ENCODE measurements at places on chromosomes 12 and 14.

DNA sequence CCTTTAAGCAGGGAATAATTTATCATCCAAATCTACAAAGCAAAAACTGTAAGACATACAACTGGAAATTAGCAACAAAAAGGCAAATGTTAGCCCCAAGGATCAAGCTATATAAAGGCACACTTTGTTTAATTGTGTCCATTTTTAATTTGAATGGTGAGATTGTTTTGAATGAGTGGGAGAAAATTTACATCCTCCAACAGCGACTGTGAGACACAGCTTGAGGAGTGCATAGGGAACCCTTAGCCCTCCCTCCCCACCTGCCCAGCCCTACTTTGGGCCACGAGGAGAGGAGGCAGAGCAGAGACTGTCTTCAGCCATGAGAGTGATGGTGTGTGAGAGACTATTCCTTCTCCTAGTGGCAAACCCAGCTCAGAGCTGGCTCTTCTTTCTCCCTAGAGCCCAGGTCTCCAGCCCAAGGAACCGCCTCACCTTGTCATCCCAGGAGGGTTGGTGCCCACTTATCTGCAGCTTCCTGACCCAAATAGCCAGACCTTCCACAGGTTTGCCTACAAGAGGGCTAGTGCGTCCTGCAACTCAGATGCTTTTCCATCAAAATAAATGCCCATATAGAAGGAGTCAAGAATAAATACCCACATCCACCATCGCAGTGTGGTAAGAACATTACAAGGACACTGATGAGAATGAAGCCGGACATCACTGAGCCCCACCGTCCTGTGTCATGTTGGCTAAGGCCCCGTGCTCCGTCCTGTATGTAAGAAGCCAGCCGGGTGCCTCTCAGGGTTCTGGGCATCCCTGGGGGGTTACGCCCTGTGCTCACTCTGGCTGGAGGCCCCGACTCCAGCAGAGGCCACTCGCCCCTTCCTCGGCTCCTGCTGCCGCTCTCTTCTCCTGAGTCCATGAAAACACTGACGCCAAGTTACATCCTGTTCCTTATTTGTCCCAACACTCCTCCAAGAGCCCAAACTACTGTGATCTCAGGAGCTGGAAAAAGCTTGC lies 36.4 kb upstream of the C14orf180 start:
- no peak for DNase-seq

DNA sequence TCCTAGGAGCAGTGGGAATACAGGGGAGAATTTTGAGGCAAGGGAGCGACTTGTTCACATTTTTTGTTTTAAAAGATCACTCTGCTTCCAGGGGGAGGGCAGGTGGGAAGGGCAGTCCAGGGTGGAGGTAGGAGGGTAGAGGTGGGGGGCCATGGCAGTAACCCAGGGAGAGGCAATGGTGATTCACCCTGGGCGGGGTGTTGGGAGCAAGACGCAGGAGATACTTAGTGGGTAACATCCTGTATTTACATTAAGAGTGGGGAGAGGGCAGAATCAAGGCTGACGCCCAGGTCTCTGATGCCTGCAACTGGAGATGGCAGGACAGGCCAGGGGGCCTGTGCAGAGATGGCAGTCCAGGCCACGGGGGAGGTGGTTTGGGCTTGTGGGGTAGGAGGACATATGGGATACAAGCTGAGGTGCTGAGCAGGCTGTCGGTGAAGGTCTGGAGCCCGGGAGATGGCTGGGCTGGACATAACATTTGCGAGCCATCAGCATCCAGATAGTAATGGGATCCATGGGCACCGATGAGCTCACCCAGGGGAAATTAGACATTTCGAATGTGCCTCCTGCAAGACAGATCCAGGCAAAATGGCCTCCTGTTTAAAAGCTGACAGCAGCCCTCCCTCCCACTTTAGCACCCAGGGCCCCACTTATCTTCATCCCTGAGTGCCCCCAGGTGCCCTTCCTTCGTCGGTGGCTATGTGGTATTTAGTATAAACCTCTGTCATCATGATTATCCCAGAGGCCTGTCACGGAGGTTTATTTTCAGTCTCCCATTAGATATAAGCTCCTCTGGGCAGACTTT lies 9.3 kb downstream of the EML1 start:
- DNase-seq = no peak

- DNase-seq = no peak
These were observed 34.8 kb downstream of the DUSP16 start for GRCh38 chr12:12527820-12528296.

DNA sequence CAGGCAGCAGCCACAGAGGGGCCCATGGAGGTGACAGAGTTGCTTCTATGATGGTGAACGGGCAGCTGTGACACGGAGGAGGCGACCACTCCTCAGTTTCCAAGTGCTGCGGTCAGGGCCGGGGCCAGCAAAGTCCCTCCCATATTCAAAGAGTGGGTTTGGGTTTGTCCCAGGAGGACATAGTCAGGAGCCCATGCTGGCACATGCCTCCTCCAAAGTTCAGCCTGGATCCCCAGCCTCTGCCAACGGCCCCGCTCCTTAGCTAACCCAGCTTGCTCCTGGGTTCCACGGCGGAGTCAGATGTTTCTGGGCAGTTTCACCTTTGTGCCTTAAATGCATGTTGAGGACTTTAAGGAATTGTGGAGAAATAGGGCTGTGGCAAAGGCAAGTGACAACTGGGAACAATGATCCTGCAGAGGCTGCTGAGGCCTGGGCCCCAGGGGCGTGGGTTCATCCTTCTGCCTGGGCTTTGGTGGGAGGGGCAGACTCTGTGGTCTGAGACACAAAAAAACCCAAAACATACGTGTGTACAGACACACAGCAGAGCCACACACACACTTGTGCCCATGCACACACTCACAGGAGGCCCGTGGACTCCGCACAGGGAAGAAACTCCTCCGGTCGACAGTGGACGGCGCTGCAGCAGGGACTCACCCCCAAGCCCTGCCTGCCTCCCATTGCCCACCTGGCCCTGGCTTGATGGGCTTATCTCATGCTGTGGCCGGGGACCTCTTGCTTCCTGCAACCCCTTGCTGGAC lies 399.4 kb downstream of the TMEM121 start:
- no peak for DNase-seq

- DNase-seq = no peak
These were observed 2.3 kb downstream of the DAZAP2 start for GRCh38 chr12:51240971-51241370.

All from stimulated activated CD4-positive, alpha-beta T cell treated with anti-CD3 and anti-CD28 coated beads, Interleukin-4, amount 100 ng/mL, for 1 hour (primary cell).